AG09309 (cell line): ENCODE measurements at places on chromosomes 3 and 15.

DNA sequence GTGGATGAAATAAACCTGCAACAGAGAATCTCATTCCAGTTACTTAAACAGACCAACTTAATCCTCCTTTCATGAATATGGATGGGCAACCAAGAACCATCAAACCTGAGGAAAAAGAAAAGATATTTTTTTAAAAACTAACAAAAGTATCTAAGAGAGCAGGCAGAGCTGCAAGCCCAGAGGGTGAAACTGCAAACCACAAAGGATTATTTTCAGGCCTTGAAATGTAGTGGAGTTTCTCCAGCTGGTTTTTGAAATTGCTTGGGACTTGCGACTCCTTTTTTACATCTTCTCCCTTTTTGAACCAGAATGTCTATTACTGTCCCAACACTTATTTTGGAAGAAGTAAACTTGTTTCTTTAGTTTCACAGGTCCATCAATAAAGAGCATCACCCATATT lies 87.4 kb downstream of the STAG1 start:
- no peak for DNase-seq

DNA sequence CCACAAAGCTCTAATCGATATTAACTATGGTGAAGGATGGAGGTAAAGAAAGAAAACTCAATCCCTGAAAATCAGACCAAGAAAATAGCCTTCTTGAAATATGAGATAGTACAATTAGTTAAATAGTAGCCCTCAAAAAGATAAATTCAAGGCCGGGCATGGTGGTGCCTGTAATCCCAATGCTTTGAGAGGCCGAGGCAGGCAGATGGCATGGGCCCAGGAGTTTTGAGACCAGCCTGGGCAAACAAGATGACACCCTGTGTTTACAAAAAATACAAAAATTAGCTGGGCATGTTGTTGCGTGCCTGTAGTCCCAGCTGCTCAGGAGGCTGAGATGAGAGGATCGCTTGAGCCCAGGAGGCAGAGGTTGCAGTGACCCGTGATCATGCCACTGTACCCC lies 31.6 kb upstream of the CEP152 start:
- DNase-seq = no peak

GRCh38 chr15:79829950-79830349 lies 66.9 kb downstream of the MTHFS start:
- no peak for DNase-seq

- DNase-seq = no peak
Observed at GRCh38 chr3:154310840-154311239, 13.4 kb downstream of the DHX36 start.

GRCh38 chr15:50180091-50180490 lies 1.9 kb upstream of the SLC27A2 start:
- no peak for DNase-seq

DNA sequence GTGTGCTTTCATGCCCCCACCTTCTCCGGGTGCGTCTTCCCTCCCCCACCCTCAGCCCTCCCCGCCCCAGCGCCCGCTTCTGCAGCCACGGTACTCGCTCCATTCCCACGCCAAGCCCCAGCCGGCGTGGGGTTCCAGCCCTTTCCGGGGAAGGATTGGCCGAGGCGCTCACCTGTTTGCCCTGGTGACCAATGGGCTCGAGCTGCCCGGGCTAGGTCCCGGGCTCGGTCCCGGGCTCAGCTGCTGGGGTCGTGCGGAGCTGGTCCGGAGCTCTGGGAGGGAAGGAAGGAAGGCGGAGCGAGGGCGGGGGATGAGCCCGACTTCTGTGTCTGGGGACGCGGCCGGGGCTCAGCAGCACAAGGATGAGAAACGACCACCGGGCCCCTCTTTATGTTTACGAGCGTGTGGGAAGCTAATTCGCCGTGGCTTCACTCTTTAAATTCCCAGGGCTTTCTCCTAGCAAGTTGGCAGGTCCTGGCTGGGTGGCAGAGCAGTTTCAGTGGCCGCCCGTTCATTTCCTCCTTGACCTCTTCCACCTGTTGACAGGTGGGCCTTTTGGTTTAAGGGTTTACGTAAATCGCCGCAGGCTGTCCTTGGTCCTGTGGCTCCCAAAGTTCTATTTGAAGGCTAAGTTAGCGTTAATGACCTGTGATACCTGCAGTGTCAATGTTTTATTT lies at the start of gene IGSF10:
Gene IGSF10, minus strand, starts transcription at position 288 of the 677 bp plus-strand sequence. CDS start 2,352 bp downstream, outside the sequence.
- DNase-seq = no peak

- DNase-seq = no peak
Observed at GRCh38 chr15:76439542-76439941, 103.0 kb downstream of the ISL2 start.

GRCh38 chr15:56729561-56729960 lies 3.7 kb downstream of the ZNF280D start:
- no peak for DNase-seq

- DNase-seq = no peak
Observed at GRCh38 chr3:13457593-13457992, 22.5 kb upstream of the HDAC11 start.

GRCh38 chr15:66096688-66097058 lies 156.9 kb downstream of the MEGF11 start:
- DNase-seq = no peak

GRCh38 chr3:53030619-53031449 lies 15.0 kb downstream of the SFMBT1 start:
- no peak for DNase-seq

- DNase-seq = no peak
Observed at GRCh38 chr3:14914779-14915117, 32.6 kb upstream of the NR2C2 start.

DNA sequence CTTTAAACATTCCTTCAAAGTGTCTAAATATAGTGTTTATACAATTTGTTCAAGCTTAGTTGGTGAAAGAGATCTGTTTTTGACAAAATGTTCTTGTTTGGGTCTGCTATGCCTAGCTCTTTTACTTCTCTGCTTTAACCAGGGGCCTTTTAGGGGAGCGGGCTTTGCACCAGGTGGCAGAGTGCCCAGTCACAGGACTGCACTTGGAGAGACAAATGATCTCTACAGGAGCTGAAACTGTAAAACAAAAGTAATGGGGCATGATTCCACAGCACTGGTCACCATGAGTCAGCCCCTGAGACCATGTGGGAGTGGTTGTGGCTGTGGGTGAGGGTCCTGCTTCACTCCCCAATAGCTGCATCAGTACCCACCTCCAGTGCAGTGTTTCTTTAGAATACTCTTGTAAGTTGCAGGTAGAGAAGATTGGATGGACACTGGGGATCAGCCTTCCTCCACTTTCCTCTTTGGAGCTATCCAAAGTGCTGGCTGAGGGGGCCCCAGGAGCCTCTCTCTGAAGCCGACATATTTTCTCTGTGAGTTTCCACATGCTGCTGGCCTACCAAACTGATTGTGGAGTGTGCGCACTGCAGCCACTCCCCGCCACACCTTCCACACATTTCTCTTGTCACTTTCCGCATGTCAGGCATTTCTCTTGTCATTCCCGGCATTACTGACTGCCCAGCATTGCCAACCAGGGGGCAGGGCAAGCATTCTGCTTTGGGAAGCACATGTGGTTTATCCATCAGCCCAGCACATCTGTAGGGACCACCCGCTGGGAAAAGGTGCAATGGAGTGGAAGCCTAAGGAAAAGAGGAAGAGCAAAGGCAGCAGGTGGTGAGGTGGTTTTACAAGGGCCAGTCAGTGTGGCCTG lies 110.0 kb downstream of the EPHB1 start:
- no peak for DNase-seq

DNA sequence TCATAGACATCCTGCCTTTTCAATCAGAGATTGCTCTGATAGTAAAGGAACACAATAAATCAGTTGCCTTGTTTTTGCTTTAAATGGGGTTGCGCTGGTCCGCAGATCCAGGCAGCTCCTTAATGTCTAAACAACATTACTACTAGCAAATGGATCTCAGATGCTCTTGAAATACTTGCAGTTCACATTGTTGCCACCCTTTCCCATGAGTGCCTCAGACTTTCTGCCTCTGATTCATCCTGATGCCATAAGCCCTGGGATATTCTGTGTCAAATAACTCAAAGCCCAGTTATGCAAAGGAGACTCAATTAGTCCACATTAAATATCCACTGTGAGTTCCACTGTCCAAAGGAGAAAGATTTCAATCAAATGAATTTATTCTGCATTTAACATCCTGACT lies 196.7 kb downstream of the PLCH1 start:
- DNase-seq = peak; percentile 8

GRCh38 chr3:150739877-150740645 lies 22.9 kb downstream of the SIAH2 start:
- no peak for DNase-seq

- DNase-seq = no peak
Observed at GRCh38 chr3:174120997-174121396, 723.5 kb downstream of the NLGN1 start.

DNA sequence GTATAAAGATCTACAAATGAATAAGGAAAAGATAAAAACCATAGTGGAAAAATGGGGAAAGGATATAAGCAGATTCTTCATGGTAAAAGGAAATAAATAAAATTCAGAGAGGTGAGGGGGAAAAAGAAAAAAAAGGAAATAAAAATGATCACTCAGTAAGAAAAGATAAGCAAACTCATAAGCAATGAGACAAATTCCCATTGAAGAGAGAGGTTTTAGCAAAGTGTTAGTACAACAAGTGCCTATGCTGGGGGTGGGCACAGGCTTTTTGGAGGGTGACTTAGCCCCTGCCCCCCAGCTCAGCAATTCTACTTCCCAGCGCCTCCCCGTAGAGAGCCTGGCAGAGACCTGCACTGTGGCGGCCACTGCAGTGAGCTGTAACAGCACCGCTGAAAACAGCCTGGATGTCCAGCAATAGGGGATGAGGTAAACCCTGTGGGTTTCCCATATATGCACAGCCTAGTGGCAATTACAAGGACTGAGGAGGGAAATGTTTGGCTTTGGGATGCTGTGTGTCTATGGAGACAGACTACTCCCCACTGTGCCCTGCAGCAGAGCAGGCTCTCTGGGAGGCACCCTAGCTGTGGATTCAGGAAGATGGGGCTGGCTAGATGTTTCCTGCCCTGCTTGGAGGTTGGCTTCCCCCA lies 23.7 kb upstream of the SFMBT1 start:
- DNase-seq = no peak

GRCh38 chr3:39291903-39292329 lies 12.1 kb upstream of the CX3CR1 start:
- DNase-seq = no peak

- DNase-seq = no peak
Observed at GRCh38 chr15:80804970-80805495, 25.9 kb downstream of the CEMIP start.

- peak; percentile 62 for DNase-seq
Observed at GRCh38 chr3:171936191-171936841, 93.2 kb downstream of the TMEM212 start.

- DNase-seq = peak; percentile 10
Observed at GRCh38 chr15:46127361-46127874, 492.6 kb downstream of the SQOR start.

GRCh38 chr3:79497447-79498111 lies 270.2 kb downstream of the ROBO1 start:
- DNase-seq = no peak

- DNase-seq = no peak
Observed at GRCh38 chr3:13116426-13116825, 43.2 kb upstream of the IQSEC1 start.

DNA sequence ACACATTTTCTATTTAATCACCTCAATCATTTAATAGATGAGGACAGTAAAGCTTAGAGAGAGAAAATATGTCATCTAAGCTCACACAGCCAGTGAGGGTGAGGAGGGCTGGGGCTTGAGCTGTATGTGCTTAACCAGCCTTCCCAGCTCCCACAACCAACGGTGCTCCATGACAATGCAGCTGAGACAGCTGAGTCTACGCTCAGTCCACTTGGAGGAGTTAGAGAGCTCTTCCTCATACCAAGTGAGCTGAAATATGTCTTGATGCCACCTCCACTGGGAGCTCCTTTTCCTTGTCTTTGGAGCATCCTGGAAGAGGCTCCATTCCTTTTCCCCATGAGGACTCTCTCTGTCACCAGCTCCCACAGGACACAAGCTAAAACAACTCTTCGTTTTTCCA lies 9.3 kb downstream of the HOMER2 start:
- no peak for DNase-seq

DNA sequence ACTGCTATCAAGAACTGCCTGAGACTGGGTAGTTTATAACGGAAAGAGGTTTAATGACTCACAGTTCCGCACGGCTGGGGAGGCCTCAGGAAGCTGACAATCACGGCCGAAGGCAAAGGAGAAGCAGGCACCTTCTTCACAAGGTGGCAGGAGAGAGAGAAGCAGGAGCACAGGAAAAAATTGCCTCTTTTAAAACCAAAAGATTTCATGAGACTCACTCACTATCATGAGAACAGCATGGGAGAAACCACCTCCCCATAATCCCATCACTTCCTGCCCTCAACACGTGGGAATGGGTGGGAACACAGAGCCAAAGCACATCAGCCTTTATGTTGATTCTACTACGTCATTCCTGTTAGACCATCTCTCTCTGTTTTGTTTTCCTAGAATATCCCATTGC lies 650.9 kb upstream of the SEMA6D start:
- DNase-seq = no peak

- DNase-seq = no peak
Observed at GRCh38 chr15:83567318-83567717, 86.6 kb upstream of the ADAMTSL3 start.

- no peak for DNase-seq
Observed at GRCh38 chr3:98877132-98877531, 24.4 kb downstream of the DCBLD2 start.

GRCh38 chr3:134487406-134487805 lies 1.5 kb downstream of the CEP63 start:
- no peak for DNase-seq

GRCh38 chr3:46936733-46937250 lies 39.8 kb downstream of the CCDC12 start:
- DNase-seq = no peak

DNA sequence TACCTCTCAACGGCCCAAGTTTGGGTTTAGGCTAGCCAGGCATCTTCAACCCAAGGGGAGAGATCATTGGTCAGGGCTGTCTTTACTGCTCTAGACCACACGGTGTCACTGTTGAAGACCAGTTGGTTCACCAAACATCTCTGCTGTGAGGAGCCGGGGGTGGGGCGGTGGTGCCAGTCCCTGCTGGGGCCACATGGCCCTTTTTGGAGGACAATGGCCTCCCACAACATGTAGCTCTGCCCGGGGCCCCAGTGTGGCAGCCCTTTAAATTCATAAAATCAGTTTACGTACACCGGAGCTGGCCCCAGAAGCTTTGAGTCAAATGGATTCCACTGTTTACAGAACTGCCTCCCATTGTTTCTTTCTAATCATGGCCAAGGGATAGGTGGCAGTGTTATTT lies 19.1 kb upstream of the TM4SF18 start:
- DNase-seq = no peak

DNA sequence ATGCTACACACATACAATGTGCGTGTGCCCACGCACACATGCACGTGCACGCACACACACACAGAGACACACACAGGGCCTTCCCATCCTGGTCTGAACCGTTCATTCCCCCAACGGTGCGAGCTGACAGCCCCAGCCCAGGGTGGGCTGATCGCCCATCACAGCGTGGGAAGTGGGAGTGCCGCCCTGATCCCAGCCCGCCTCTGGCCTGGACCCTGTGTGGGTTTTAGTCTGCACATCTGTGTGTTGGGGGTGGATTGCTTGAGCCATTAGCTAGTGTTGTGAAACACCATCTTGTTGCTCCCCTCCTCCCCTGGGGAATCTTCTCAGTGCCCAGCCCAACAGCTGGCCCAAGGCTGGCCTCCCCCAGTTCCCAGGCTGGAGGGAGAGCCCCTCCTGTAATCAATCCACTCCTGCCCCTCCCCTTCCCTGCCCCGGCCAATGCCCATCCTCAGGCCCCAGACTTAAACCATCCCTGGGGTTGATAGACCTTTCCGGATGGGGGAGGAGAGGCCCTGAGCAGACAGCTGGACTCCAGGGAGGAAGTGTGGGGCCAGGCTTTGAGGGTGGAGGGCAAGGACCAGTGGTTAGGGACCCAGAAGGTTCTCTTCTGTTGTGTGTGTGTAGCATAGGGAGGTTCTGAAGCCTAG lies 8.3 kb downstream of the SEMA3G start:
- no peak for DNase-seq
